ENCODE measurements at places on chromosomes 3 and 15. TPM values are rescaled to one million over a fixed set of nuclear protein-coding genes. Genes with fewer than 3 reads are reported as not detected.

Gene GP9
- not detected for total RNA-seq

Gene LINGO1
- 0.18 TPM for total RNA-seq

Gene ANKDD1A
- 0.58 TPM for total RNA-seq

Gene ATP13A5
- total RNA-seq, result not detected

Gene DAPK2
- total RNA-seq, result 3.0 TPM

Gene SLC22A14
- 0.18 TPM for total RNA-seq

Gene A4GNT
- total RNA-seq, result not detected

Gene PLA2G4D
- not detected for total RNA-seq

Gene PLOD2
- 79.1 TPM for total RNA-seq

Gene GNAT1
- not detected for total RNA-seq

GRCh38 chr15:60672400-60672799, 193.5 kb upstream of the ICE2 start:
- DNase-seq, result no peak

GRCh38 chr3:3110299-3110630, at the start of gene IL5RA:
TSS of gene IL5RA (minus strand) at chr3:3110374. CDS start at chr3:3104984, 5,390 bp downstream.
- no peak for DNase-seq

DNA sequence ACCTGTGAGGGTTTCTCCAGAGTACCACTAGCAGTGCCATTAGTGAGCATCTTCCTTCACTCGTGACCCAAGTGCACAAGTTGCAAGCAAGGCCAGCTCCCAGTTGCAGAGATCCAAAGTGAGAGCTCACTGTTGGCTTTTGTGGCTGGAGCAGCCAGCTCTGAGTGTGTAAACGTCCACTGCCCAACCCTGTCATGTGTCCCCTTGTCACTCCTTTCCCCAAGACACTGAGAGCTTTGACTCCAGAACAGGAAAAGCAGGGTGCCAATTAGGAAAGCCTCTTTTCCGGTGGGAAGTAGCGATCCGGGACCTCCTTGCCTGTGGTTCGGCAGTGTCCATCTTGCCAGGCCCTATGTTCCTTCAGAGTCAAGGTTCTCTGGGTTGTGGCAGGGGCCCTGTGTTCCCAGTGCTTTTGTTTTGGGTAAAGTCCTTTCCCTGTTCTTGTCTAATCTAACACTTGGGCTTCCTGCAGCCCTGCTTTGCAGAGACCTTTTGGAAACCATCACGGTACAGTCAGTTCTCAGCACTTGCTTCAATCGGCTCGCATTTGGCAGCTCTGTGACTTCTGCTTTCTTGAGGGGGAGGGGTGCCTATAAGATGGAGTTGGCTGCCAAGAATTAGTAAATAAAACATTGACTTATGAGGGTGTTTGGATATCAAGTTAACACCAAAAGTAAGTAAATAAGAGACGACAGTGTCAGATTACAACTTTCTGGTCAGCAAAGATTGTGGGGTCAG, 90.5 kb downstream of the DNASE1L3 start:
- no peak for DNase-seq

GRCh38 chr3:173838644-173839043, 441.1 kb downstream of the NLGN1 start:
- no peak for DNase-seq

DNA sequence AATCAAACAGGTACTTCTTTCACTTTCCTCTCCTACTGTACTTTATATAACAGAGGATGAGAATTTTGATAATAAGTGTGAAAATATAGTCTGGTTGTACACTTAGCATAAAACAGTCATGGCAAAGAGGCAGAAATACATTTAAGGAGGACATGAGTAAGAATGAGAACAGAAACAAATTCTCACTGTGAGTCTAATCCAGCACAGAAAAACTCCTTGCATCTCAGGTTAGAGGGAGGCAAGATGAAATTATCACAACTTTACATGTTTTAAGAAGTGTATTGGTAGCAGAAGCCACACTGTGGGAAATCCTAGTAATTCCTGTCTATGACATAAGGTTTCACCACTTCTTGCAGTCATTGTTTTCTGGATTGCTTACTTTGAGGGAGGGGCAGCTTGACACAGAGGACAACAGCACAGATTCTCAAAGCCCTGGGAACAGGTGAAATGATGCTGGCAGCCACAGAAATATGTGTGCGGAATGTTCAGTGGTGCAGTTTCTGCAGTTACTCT, 733.6 kb upstream of the GBE1 start:
- DNase-seq, result no peak

DNA sequence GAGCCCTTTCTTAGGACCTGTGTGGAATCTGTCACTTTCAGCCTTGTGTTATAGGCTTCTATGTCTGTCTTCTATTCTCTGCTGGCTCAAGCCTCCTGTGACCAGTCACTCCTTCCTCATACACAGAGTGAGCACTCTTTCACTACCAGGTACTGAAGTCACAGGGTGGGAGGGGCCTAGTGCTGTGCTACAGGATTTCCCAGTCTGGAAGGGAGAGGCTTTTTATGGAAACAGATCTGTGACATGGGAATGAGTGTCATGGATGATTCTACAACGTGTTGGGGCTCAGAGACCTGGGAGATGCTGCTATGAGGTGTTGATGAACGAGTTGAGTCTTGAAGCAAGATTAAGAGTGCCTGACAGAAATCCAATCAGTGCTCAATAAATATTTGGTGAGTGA, 100.5 kb downstream of the PDCD6IP start:
- no peak for DNase-seq

GRCh38 chr3:160883373-160883772, 127.3 kb downstream of the PPM1L start:
- DNase-seq, result no peak

DNA sequence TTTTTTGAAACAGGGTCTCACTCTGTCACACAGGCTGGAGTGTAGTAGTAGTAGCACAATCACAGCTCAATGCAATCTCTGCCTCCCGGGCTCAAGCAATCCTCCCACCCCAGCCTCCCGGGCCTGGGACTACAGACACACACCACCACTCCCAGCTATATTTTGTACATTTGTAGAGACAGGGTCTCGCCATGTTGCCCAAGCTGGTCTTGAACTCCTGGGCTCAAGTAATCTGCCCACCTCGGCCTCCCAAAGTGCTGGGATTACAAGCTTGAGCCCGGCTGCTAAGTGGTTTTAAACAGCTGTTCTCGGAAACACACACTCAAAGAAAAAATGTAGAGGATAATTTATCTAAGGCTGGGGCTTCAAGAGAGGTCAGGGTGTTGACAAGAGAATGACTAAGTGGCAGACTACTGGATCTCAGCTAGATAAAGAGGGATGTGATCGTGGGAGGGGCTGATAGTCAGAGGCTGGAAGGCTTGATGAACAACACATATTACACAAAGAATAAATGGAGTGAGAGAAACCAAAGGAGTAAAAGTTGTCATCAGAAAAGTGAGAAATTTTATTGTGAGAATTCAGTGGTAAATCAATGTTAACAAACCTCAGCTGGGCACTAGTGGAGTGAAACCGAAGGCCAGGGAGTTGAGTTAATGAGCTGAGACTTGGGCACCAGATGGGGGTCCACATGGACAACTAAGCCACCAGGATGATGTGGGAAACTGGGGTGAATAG, 6.7 kb downstream of the CCR5AS start:
- DNase-seq, result no peak

GRCh38 chr3:197475514-197475913, 80.3 kb downstream of the BDH1 start:
- no peak for DNase-seq

DNA sequence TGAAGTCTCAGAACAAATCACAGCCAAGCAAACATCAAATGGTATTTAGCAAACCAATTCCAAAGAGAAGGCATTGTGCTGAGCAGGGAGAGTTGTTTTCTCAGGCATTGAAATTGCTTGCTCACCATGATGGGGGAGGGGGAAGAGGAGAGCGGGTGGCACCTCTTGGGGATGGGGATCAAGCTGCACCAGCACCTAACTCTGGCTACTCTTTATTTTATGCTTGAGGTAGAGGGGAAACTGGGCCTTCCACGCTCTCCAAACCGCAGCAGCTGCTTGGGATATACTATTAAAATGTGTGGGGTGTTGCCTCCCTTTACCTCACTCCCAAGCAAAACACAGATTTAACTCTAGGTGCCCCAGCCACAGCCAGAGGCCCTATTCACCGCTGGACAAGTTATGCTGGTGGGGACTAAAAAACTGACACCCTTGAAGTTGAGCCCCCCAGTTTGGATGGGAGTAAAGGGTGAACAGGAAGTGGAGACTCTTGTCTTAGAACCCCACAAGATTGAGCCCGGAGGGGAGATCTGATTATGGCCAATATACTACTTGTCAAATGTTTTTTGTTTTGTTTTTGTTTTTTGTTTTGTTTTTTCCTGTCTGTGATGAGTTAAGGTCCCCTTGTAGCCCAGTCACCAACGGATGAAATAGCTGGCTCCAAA, 5.0 kb upstream of the FOXB1 start:
- no peak for DNase-seq

GRCh38 chr15:59818336-59818735, 129.2 kb upstream of the BNIP2 start:
- no peak for DNase-seq

- no peak for DNase-seq
Measured at GRCh38 chr3:69879051-69879450, 120.5 kb upstream of the SAMMSON start.

- no peak for DNase-seq
Measured at GRCh38 chr3:196207833-196208607, 3.2 kb downstream of the ZDHHC19 start.

DNA sequence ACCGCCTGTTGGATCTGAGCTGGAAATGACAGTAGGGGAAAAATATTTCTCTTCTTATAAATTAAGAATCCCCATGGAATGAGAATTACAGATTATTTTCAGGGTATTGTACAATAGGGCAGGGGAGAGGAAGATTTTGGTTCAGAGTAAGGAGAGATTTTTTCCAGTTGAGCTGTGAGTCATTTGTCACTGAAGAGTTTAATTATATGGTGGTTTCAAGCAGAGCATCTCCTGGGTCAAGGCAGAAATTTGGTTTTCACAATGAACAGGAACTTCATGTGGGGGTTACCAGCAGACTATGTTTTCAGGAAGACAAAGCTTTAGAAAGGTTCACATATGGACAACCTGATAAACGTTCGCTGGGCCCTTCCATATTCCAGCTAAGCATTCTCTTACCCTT, 182.8 kb upstream of the NR2E3 start:
- no peak for DNase-seq

DNA sequence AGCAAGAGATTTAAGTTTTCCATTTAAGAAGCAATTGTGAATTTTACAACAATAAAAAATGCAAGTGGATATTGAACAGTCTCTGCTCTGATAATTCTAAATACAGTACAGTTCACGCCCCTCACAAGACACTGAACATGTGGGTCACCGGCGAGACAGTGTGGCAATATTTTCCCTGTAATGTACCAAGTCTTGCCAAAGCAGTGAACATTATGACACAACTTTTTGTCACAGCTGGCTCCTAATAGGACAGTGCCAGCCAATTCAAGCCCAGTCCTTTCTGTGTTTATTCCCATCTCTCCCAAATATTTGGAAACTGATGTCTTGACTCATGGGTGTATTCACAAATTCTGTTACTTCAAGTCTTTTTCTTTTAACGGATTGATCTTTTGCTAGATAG, 62.3 kb downstream of the PPARG start:
- DNase-seq, result no peak

GRCh38 chr3:74080056-74080461, 455.3 kb upstream of the PDZRN3 start:
- DNase-seq, result no peak

- DNase-seq, result no peak
Measured at GRCh38 chr15:79161837-79162508, 71.4 kb upstream of the RASGRF1 start.

DNA sequence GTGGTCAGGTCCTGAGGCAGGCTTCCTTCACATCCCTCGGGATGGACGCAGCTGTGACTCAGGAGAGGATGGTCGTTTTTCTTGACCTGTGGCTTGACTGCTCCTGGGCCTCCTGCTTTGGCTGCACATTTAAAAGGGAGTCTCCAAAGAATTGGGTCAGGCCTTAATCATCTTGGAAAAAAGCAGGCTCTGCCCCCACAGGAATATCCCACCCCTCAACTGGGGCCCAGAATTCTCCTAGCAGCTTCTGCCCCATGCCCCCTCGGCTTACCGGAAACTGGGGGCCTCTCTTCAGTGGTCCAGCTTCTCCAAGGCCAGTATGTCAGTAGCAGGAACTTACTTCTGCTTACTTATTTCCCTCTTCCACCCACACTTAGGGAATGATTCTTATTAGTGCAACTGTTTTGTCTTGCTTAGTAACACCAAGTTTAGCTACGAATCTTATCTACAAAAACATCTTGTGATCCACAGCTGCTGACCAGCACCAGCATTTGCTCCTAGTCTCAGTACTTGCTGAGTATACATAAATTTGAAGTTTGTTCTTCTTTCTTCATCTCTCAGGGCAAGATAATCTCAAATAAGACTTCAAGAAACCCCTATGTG, 35.7 kb downstream of the ATG7 start:
- DNase-seq, result no peak

DNA sequence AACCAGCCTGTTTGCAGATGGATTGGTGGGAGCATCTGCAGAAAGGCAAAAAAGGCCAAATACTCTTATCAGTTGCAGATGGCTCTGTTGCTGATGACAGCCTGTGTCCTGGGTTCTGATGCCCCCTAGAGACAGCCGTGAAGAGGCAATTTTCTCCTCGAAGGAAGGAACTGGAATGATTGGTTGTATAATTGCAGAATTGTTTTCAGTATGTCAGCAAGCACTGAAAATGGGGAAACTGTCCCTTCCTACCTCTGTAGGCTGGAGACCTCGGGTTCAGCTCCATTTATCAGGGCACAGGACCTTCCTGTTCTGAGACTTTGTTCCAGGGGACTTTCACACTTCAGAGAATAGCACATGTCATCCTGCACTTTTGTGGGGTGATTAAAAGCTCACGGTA, 103.0 kb downstream of the PGPEP1L start:
- DNase-seq, result no peak

DNA sequence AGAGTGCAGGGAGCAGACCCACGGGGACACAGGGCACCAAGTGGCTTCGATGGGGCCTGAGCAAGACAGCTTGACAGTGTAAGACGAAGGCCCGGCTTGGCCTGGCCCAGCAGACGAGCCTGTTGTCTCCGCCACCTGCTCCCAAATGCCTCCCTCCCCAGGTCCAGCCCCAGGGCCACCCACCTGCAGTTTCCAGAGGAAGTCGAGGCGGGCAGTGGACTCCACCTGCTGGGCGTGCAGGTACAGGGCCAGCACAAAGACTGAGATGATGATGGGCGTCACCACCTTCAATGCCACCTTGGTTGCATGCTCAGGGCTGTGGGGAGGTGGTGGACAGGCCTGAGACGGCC, 94.1 kb downstream of the SEC22A start:
- DNase-seq, result no peak

GRCh38 chr3:196050597-196050996, 31.3 kb downstream of the TFRC start:
- DNase-seq, result no peak

- DNase-seq, result no peak
Measured at GRCh38 chr3:8712045-8712907, 21.3 kb upstream of the CAV3 start.

DNA sequence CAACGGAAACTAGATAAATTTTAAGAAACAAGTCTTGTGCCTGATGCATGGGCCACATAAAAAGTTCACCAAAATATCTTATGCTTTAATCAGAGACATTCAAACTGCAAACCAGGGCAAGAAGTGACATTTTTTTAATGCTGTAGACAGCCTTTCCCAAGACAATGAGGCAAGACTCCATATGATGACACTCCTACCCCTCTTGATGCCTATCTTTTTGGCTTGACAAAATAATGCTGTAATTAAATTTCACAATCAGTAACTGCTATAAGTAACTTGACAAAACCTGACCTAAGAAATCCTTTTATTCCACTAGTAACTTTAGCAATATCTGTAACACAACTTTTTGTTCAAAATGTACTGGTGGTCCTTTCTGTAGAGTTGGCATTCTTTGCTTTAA, 48.7 kb downstream of the ECT2 start:
- DNase-seq, result no peak

- no peak for DNase-seq
Measured at GRCh38 chr3:13839726-13840340, 40.0 kb downstream of the WNT7A start.

Measured in glomerular endothelial cell (primary cell).